Stimulated activated CD8-positive, alpha-beta memory T cell treated with anti-CD3 and anti-CD28 coated beads, Interleukin-7, amount 100 ng/mL, for 4 hours (primary cell): ENCODE measurements at places on chromosomes 5 and 9.

- no peak for DNase-seq
These were observed 15.0 kb upstream of the GLRX start for GRCh38 chr5:95837492-95837891.

GRCh38 chr9:68492806-68493205 lies 47.9 kb downstream of the TMEM252 start:
- DNase-seq, result no peak

- DNase-seq, result no peak
These were observed 123.5 kb upstream of the TARS1 start for GRCh38 chr5:33317271-33317670.

DNA sequence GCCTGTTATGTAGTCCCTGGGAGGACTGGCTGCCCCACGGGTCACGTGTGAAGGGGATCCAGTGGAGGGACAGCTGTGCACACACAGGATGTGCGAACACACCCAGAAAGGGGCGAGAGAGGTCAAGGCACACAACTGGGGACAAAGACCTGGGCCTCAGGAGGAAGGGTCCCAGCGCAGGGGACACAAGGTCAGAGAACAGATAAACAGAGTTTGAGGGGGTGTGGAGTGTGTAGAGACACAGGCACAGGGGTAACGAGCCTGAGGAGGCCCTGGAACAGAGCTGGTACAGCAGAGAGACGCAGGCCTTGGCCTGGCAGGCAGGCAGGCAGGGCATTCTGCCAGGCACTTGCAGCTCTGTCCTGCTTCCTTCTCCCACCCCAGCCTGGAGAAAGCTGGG lies 14.8 kb upstream of the PSMD5 start:
- DNase-seq, result no peak

- DNase-seq, result peak; percentile 55
These were observed 40.7 kb upstream of the CLPTM1L start for GRCh38 chr5:1385395-1386273.

DNA sequence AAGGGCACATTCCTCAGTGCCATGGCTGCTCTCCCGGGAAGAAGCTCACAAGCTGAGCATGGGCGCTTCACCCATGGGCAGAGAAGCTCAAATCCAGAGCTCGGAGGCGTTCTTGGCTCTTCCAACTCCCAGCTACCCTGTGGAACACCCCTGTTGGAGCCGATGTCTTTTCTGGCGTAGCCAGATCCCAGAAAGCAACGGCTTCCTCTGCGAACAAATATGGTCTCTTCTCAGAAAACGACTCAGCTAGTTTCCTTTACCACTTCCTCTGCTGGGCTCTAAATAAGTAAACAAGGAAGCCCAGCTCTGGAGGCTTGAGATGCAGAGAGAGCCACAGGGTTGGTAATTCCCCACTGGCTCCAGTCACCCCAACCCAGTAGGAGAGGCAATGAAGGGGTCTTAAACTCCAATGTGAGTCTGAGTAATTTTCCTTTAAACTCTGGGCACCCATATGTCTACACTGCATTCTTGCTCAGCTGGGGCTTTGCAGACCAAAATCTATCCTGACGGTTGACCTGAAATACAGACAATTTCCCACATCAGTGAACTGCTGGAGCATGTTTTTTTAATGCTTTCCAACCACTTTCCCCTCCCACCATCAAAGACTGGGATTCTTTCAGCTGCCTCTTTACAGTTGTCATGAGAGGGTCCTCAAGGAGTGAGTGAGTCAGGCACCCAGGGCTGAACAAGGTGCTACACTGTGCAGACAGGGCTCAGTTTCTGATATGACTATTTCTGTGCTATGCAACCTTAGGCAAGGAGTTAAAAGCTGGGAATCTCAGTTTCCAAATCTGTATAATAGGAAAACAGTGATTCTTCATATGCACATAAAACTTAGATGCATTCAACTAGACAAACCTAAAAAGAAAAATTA lies at the start of gene LCP2:
Gene LCP2 (minus strand): TSS at position 189 of the 874 bp plus-strand sequence. CDS start 166 bp downstream, at position 23.
- peak; percentile 50 for DNase-seq

DNA sequence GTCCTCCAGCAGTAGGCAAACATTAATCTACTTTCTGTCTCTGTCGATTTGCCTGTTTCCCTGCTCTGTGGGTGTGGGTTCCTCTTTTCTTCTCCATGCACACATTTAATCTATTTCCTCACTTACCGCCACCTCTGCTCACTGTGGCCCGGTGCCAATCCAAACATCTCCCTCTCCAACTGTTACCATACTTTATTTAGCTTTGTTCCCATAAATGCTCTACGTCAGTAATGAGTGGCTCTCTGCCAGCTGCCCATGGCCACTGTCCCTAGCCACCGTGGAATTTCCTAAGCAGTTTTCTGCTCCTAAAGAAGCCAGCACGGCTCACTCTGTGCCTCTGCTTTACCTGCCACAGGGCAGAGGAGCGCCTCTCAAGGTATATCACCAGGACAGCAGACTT lies 19.5 kb upstream of the GOLPH3 start:
- no peak for DNase-seq

GRCh38 chr5:74963407-74963806 lies 89.0 kb downstream of the GCNT4 start:
- DNase-seq, result no peak

DNA sequence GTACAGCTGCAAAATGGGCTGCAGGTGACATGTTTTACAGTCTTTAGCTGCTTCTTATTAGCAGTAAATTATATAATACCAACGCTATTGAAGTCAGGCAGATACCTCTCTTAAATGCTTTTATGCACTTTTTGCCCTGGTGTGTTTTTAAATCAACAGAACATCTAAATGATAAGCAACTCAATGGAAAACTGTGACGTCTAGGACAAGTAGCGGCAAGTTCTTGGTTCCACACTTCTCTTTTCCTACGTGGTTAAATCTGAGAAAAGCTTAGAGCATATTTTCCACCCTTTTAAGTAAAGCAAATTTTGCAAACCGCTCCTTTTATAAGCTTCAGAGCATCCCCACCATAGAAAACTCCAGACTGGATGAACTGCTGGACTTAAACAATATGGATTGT lies 58.1 kb downstream of the CEMIP2 start:
- DNase-seq, result no peak

DNA sequence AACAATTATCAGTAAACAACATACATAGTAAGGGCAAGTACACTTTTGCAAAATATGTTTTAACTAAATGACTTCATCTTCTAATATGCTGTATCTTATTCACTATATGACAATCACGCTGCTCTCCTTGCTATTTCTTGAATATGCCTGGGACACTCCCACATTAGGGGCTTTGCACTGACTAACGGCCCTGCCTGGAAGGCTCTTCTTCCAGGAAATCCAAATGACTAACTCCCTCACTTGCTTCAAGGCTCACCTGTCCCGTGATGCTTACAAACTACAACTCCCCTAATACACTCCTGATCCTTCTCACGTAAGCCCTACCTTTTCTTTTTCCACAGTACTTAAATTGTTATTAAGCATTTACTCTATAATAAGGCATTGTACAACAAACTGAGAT lies 10.6 kb downstream of the ERP44 start:
- DNase-seq, result no peak

DNA sequence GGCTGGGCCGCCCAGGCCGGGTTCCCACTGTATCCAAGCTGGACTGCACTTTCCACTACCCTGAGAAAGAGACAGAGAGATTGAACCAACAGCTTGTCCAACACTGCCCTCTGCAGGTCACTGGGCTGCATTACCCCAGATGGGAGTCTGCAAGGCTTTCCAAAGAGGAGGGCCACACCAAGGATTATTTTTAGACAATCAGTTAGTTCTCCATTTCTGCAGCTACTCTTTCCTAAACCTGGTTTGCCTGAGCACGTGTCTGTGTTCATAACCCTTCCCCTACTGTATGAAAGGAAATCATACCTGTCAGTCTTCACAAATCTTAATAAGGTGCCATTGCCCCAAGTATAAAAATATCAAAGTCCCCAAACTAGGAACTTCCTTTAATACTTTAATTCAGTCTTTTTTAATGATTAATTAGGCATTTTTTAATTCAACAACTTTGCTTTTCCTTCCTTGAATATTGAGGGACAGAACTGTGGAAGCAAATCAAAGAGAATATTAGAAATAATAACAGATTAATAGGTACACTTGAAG lies 13.4 kb upstream of the FGF1 start:
- DNase-seq, result peak; percentile 65

DNA sequence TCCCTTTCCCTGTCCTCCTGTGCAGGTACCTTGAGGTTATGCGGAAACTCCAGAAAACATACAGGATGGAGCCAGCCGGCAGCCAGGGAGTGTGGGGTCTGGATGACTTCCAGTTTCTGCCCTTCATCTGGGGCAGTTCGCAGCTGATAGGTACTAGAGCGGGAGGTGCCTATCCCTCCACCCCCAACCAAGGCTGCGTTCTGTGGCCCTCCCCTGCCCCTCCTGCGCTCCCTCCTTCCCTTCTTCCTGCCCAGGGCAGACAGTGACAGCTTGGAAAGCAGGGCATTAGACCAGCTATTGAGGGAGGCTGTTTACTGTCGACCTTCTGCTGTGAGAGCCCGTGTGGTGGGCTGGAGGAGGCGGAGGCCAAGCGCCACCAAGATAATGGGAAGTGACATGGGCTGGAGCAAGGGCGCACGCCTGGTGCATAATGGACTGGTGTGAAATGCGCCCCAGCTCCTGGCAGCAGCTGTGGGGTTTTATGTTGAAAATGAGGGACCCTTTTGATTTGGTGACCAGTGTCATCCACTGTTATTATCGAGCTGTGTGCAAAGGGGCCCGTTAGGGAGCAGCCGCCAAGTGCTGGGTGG lies 25.3 kb downstream of the PTPA start:
- DNase-seq, result no peak

GRCh38 chr9:28197653-28198052 lies 624.4 kb upstream of the C9orf72 start:
- no peak for DNase-seq

- no peak for DNase-seq
These were observed 786.5 kb upstream of the ACO1 start for GRCh38 chr9:31597977-31598376.

- DNase-seq, result no peak
These were observed 51.0 kb downstream of the SH3PXD2B start for GRCh38 chr5:172403189-172403796.

DNA sequence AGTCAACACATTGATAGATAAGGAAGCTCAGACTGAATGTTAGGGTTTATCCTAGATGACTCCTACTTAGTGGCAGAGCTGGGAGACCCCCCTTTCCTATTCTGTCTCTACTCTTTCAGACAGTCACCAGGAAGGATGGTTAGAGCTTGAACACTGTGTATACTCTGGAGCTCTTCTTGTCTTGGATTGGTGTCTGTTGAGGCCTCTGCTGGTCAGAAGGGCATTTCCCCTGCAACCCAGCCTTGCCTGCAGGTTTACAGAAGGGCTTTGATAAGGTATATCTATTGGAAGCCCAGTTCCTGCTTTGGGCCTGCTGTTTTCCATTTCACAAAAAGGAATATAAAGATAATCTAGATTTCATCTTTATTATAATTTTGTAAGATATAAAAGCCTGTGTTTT lies 71.8 kb downstream of the KDM4C start:
- no peak for DNase-seq

GRCh38 chr9:137049544-137050449 lies 3.8 kb upstream of the NPDC1 start:
- DNase-seq, result no peak

DNA sequence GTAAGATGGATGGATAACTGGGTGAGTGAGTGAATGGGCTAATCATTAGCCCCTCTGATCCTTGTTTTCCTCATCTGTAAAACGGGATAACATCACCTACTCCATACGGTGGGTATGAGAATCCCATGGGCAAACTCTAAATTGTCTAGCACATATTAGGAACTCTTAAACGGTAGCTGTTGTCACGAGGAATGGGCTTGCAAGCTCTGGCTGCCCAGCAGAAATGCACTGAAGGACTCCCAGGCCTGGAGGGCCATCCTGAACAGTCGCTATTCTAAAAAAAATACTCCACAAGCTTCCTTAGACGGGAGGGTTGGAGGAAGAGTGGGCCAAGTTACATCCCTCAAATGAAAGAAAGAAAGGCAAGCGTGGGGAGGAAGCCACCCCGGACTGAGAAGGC lies 711 bp upstream of the POU4F3 start:
- DNase-seq, result no peak

DNA sequence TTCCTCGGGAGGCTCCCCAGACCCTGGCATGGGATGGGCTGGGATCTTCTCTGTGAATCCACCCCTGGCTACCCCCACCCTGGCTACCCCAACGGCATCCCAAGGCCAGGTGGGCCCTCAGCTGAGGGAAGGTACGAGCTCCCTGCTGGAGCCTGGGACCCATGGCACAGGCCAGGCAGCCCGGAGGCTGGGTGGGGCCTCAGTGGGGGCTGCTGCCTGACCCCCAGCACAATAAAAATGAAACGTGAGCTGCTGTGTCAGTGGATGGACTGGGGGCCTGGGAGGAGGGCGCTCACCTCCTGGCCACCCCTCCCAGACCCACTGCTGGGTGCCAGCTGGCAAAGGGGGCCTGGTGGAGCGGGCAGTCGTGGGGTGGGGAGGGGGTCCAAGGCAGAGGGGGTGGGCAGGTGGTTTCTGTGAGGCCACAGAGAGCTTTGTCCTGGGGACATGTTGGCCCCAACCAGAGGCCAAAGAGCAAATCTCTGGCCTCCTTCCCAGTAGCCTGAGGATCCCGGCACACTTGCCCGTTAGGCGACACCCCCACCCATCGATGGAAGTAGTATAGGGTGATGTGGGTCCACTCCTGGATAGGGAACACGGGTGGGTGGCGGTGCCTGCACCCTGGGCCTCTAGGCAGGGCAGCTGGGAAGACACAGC lies 9.8 kb downstream of the EGFL7 start:
- DNase-seq, result no peak

- DNase-seq, result no peak
These were observed 1.0 kb upstream of the RAPGEF1 start for GRCh38 chr9:131740898-131741297.

DNA sequence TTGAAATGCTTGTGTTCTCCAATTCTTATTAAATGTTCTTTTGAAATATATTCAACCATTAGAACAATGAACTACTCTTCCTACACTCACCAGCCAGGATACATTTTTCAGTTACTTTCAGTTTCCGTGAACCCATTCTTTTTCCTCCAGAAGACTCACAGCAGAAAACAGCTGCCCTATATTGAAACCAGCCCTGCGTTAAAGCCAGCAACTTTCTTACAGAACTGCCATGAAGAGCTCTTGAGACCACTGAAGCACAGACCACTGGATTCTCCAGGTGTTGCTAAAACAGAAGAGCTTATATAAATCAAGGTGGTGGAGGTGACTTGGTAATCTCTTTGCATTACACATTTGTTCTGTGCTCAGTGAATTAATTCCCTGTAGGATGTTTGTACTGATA lies 365.9 kb upstream of the C9orf72 start:
- DNase-seq, result no peak
